ENCODE measurements at places on chromosomes 1 and 21. TPM values are rescaled to one million over a fixed set of nuclear protein-coding genes. Genes with fewer than 3 reads are reported as not detected.

Gene RGS8
- total RNA-seq, result not detected

Gene RXRG
- total RNA-seq, result 0.17 TPM

Gene NIPAL3
- 8.6 TPM for total RNA-seq

Gene VPS26C
- total RNA-seq, result 60.5 TPM

Gene SYTL1
- 1.2 TPM for total RNA-seq

Gene GNAT2
- 0.11 TPM for total RNA-seq

Gene SLAMF7
- 0.91 TPM for total RNA-seq

Gene HSPA6
- 0.29 TPM for total RNA-seq

Gene CD1B
- total RNA-seq, result not detected

Gene TINAGL1
- 39.1 TPM for total RNA-seq

Gene NR5A2
- 0.23 TPM for total RNA-seq

Gene TEX38
- not detected for total RNA-seq

Gene REN
- total RNA-seq, result not detected

Gene DIRAS3
- 67.9 TPM for total RNA-seq

Gene GPR61
- not detected for total RNA-seq

Gene SHISA4
- 16.5 TPM for total RNA-seq

All from Daoy (cell line).